ENCODE measurements at places on chromosomes 5 and 9.

- no peak for DNase-seq
Observed at GRCh38 chr5:15008476-15008875, 136.9 kb upstream of the ANKH start.

- no peak for DNase-seq
Observed at GRCh38 chr9:88742483-88742882, 207.5 kb downstream of the NXNL2 start.

DNA sequence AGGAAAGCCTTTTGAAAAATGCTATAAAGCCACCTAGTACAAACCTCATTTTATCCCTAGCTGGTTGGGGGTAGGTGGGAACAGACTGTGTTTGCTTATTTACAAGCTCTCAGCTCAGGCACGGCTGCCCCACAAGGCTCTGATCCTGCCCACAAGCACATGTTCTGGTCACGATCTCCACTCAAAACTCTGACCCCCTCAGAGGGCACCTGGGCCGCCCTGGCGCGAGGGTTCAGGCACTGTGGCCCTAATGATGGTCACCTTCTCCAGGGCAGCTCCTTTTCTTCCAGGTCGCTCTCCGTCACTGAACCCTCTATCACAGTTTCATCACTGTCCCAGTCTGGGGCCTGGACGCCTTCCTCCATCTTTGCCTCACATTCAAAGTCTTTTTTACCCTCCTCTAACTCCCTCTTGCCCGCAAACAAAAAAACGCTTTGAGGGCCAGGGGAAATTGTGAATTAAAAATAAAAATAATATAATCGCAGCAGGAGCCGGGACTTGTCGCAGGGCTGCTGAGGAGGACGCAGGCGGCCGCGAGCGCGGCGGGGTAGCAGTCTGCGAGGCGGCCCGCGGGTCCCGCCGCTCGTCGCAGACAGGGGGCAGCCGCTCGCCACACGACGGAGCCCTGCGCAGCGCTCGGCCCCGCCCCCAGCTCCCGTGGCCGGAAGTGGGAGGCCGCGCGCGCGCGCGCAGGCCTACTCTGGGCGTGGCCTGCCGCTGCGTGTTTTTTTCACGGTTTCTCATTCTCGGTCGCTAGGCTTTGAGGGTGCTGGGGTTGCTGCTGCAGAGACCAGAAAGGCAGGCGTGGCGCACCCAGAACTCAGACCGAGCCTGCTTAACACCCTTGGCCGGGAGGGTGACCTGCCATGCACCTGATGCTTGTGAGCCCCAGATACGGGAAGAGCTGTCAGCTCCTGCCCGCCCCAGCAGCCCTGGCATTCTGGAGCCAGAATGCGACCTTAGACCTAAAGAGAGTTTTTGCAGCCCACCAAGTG, at the start of gene ANKRD31:
Gene ANKRD31 (minus strand): TSS at position 557 of the 995 bp plus-strand sequence. CDS start 192 bp downstream, at position 365.
- DNase-seq: peak; percentile 84

- no peak for DNase-seq
Observed at GRCh38 chr5:33212900-33213299, 227.9 kb upstream of the TARS1 start.

DNA sequence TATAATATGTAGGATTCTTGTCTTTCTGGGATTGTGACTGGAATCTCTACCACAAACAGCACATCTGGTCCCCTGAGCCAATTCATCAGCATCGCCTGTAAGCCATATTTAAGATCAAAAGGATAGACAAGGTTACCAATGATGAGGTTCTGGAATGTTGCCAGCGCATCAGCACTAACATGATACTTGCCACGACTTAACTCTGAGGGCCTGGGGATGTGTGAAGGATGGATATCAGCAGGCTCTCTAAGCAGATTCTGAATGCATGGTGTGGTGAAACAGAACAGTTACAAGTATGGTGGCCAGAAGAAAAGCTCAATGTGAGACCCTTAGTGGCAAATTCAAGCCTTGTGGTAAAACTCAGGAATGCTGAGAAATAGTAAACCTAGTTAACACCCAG, 143.0 kb downstream of the XRCC4 start:
- DNase-seq: no peak

DNA sequence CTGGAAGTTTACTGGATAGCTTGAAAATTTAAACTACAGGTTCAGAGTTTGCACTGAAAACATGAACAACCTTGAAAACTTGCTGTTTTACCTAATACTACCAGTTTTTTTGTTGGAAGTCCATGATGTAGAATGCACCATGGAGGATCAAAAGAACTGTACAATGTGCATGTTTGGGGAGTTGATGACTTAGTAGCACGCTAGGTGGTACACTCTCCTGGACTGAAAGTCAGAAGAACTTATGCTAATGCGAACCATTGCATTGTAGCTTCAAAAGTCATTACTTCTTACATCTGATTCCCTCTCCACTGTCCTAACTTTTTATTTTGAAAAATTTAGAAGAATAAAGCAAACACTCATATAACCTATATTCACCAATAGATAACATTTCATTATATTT, 211.0 kb downstream of the OSTF1 start:
- DNase-seq: no peak

GRCh38 chr5:136094189-136094912, 38.3 kb upstream of the SMAD5 start:
- no peak for DNase-seq

DNA sequence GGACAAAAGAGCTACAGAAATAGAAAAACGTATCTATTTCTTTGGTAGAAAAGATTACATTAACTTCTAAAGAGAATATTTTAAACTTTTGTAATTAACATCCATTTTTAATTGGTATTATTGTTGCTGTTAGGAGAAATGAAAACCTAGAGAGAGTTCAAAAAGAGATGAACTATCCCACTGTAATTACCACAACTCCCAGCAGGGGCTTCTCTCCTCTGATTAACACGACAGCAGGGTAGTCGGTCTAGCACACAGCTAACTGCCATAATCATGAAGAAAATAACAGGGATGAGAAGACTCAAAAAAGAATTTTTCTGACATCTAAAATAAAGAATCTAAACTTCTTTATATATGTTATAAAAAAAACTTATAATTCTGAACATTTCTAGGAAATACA, 86.2 kb upstream of the CDH9 start:
- DNase-seq: no peak

- DNase-seq: no peak
Observed at GRCh38 chr5:389197-389821, 53.7 kb upstream of the EXOC3 start.

DNA sequence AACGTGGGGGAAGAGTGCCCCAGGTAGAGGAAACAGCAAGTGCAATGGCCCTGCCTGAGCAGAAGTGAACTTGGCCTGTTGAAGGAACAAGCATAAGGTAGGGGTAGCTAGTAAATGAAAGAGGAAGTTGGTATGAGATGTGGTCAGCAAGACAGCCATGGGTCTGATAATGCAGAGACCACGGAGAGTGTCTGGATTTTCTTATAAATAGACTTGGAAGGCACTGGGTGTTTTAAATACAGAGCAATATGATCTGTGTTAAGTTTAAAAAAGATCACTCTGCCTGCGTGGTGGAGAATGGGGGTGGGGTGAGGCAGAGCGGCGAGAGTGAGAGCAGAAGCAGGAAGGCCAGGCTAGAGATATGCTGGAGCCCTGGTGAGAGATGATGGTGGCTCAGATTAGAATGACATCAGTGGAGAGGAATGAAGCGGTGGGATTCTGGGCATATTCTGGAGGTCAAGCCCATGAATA, 4.2 kb downstream of the ADAM19 start:
- no peak for DNase-seq

DNA sequence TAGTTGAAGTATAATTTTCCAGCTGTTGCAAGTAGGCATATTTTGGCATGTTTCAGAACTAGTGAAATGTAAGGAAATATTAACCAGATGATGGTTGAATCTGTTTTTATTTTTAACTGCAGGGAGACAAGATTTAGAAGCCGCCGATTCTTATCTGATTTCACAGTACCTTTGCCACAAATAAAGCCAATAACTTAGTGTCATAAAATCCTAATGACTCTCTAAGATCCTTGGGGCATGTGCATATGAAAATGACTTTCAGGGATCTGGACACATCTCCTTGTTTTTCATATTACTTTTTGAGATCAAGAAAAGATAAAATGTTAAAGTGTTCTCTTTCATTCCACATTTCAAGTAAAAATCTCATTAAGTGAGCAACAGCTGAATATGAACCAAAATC, 125.8 kb upstream of the CNTLN start:
- DNase-seq: no peak

DNA sequence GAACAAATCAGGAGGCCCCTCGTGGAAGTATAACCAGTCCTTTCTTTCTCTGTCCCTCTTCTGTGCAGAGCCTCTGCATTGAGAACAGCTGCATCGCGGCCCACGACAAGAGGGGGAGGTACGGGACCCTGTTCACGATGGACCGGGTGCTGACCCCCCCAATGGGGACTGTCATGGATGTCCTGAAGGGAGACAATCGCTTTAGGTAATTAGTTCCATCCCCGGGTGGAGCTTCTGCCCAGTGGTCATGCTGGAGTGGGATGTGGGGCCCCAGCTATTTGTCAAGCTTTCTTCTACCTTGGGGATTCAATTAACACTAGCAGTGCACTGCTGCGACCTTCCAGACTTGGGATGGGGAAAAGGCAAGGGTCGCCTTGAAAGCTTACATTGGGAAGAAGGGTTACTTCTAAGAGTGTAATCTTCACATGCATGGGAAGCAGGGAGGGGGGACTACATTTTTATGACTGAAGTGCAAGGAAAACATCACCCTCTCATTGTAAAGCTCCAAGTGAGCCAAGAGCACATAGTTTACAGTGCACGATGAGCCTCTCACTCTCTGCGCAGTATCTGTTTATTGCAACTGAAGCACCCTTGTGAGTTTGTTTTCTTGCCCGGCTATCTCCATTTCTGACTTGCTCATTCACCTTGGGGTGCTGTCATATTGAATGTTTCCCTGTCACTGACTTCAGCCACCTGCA, 27.0 kb downstream of the TGFBI start:
- DNase-seq: no peak

GRCh38 chr5:65032250-65032649, 263.5 kb downstream of the CWC27 start:
- DNase-seq: no peak

GRCh38 chr5:180086816-180087399, 15.3 kb upstream of the RNF130 start:
- DNase-seq: no peak

DNA sequence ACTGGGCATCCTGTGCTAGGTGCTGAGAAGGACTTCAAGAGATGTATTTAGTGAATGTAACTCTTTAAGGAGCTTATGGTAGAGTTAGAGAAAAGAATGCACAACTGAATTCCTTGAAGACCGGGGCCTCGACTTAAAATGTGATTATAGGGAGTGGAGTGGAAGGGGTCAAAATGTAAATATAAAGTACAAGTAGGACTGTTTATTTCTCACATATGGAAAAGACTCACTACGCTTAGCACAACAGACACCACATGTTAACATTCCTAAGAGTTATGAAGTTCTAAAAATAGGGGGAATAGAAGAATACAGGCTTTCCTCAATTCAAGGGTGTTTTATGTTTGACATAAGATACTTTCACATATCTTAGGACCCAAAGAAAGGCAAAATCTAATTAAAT, 117.8 kb upstream of the OSMR start:
- DNase-seq: no peak

- no peak for DNase-seq
Observed at GRCh38 chr5:163635631-163636030, 130.2 kb downstream of the MAT2B start.

GRCh38 chr9:89380437-89381307, 62.4 kb downstream of the SECISBP2 start:
- DNase-seq: no peak

- no peak for DNase-seq
Observed at GRCh38 chr9:16816011-16816410, 54.5 kb downstream of the BNC2 start.

Data from stimulated activated CD8-positive, alpha-beta memory T cell treated with anti-CD3 and anti-CD28 coated beads, Interleukin-2, amount 100 ng/mL, for 1 hour (primary cell).